ENCODE measurements at places on chromosomes 4 and X. TPM values are rescaled to one million over a fixed set of nuclear protein-coding genes. Genes with fewer than 3 reads are reported as not detected.

PNMA6F gene
- polyA plus RNA-seq: 0.01 TPM

RAB40A gene
- polyA plus RNA-seq: 1.8 TPM

CT47A7 gene
- not detected for polyA plus RNA-seq

FAT4 gene
- 7.7 TPM for polyA plus RNA-seq

SSX4B gene
- not detected for polyA plus RNA-seq

TRIML2 gene
- not detected for polyA plus RNA-seq

MAGEC2 gene
- not detected for polyA plus RNA-seq

TMEM31 gene
- 0.43 TPM for polyA plus RNA-seq

DNAAF6 gene
- polyA plus RNA-seq: not detected

NLGN4X gene
- polyA plus RNA-seq: 7.2 TPM

IRF2 gene
- polyA plus RNA-seq: 38.8 TPM

ALAS2 gene
- polyA plus RNA-seq: 15.6 TPM

SPARCL1 gene
- 154 TPM for polyA plus RNA-seq

ABLIM2 gene
- polyA plus RNA-seq: 5.9 TPM

DUX4 gene
- 0.06 TPM for polyA plus RNA-seq

USP26 gene
- not detected for polyA plus RNA-seq

Data from large intestine (tissue), 12 donors.